Dermis blood vessel endothelial cell (primary cell): ENCODE measurements at places on chromosomes 6 and 20.

DNA sequence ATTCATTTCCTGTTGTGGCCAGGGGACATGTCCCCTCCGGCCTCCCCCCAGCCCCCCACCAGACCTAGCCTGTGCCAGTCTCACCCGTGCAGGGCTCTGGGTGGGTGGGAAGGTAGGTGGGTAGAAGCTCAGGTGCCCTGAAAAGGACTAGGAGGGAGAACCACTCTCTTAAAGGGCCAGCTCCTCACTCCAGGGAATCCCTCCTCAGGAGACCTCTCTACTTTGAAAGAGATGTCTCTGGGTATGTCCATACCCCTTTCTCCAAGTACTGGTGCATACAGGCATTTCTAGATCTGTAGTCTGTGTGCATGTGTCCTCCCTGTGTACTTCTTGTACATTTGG is 60.8 kb upstream of the EPB41L1 start:
- DNase-seq = peak; percentile 25

DNA sequence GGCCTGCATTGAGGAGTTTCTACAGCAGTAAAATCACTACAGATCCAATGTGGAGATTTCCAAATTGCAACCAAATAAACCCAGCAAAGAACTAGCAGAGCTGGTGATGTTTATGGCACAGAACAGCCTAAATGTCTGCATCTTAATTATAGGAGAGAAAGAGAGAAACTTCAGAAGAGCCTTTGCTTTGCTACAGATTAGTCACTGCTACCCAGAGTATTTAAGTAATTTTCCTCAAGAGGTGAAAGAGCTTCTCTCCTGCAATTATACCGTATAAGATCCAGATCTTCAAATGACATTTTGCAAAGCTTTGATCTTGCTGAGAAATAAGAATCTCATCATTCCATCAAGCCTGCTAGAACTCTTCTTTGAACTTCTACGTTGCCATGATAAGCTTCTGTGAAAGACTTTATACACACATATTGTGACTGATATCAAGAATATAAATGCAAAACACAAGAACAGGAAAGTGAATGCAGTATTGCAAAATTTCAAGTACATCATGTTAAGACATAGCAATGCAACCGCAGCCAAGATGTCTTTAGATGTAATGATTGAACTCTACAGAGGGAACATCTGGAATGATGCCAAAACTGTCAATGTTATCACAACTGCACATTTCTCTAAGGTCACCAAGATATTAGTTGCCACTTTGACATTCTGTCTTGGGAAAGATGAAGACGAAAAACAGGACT is 48.0 kb downstream of the MKKS start:
- no peak for DNase-seq

- peak; percentile 88 for DNase-seq
These were observed 108.2 kb upstream of the GMDS start for GRCh38 chr6:2353412-2354137.

DNA sequence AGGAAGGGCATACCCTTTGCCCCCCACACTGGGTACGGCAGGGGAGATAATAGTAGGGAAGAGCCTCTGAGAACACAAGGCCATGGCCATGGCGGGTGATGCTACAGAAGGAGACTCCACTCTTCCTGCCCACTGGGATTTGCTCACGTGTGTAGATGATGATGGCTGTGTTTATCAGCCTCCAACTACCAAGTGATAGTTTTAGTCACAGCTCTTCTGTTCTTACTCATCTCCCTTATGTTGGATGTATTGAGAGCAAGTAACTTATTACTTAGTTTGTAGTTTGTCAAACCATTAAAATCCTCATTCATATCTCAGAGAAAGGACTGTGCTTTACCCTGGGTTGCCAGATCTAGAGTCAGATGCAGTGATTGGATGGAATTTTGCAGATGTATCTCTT is 66.0 kb downstream of the CDH26 start:
- no peak for DNase-seq

GRCh38 chr6:22637782-22638181 is 68.4 kb downstream of the HDGFL1 start:
- DNase-seq = no peak

DNA sequence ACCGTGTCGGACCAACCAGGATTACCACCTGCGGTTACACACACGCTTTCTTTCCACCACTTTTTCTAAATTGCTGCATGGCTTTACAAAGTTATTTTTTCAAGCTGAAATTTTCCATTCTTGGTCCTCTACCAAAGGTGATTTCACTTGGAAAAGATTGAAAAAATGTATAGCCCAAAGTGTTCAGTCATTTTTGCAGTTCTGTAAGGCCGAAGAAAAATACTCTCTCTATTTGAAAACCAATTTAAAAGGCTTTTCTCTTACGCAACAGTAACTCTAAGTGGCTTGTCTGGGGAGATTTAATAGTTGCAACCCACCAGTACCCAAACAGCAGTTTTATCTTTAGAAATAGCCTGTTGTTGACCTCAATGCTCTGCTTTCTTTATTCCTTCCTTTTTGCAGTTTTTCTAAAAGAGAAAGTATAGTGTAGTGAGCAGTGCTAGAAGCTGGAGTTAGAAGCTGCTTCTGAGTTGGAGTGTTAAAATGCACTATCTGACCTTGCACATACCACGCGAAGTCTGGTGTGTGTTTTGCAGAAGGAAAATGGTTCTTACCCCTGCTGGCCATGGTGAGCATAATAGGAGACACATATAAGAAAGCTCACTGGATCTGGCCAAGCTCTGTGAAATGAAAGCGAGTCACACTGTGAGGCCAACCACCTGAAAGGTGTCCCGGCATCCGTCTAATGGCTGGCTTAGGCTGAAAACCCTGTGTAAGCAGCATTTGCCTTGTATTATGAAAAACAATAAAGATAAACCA is 271.6 kb upstream of the PRND start:
- DNase-seq = peak; percentile 6

DNA sequence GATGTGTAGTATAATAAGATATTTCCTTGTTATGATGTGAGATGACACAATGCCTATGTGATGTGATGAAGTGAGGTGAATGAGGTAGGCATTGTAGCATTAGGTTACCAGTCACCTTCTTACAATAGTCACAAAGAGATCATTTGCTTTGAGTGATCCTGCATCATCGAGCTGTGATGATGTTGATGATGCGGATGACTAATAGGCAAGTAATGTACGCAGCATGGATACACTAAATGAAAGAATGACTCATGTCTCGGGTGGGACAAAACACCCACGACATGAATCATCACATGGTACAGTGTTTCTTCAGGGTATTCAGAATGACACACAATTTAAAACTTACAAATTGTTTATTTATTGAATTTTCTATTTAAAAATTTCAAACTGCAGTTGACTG is 806.3 kb upstream of the GJE1 start:
- peak; percentile 96 for DNase-seq

DNA sequence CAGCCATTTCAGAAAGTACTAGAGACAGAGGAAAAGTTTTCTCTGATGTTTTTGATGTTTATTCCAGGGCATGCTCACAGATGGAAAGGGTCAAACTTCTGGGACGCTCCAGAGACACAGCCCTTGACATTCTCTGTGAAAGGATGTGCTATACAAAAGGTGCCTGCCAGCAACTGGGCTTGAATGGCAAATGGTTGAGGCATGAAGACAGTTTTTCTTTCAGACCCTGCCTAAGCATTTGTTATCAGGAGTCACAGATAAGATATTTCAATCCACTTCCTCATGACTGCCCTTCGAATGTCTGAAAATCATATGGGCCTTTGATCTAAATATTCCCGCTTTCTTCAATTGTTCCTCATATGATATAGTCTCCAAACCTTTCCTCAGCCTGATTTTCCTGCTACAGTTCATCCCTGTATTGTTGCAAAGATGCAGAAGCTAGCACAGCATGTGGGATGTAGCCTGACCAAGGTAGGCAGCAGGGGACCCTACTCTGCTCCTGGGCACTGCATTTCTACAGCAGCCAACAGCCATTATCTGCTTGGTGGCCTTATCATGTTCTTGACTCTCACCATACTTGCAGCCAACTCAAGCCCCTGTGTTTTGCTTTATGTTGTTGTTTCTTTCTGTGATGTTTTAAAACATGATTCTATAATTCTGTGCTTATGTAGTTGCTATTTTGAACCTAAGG is 14.6 kb upstream of the TXLNB start:
- no peak for DNase-seq

GRCh38 chr6:130675072-130675471 is 152.1 kb upstream of the SMLR1 start:
- peak; percentile 19 for DNase-seq

- no peak for DNase-seq
These were observed 35.7 kb downstream of the KCNB1 start for GRCh38 chr20:49446808-49447207.

GRCh38 chr20:49029203-49029602 is 16.9 kb upstream of the CSE1L start:
- no peak for DNase-seq

GRCh38 chr20:50273601-50274491 is 83.2 kb downstream of the CEBPB start:
- no peak for DNase-seq

DNA sequence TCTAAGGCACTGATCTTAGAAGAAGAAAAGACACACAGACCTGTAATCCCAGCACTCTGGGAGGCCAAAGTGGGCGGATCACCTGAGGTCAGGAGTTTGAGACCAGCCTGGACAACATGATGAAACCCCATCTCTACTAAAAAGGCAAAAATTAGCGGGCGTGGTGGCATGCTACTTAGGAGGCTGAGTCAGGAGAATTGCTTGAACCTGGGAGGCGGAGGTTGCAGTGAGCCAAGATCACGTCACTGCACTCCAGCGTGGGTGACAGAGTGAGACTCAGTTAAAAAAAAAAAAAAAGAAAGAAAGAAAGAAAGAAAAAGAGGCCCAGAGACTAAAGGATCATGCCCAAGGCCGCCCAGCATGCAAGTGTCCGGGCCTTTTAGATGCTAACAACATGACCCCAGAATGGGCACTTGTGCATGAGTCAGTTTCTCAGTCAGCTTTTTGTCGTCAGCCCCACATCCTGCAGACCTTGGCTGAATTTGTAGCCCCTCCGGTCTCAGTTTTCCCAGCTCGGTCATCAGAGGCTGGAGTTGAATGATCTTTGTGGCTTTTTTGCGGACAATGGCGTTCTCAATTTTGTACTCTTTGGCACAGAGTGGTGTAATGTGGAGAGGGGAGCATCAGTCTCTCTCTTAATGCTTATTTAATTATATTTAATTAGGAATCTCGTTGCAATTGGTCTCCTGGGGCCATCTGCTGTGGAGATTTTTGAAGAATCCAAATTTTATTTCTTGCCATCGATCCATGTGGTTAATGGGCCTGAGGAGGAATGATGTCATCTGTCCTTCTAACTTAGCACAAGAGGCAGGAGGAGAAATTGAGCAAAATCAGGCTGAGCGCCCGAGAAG is 30.6 kb upstream of the APCDD1L start:
- DNase-seq = no peak

DNA sequence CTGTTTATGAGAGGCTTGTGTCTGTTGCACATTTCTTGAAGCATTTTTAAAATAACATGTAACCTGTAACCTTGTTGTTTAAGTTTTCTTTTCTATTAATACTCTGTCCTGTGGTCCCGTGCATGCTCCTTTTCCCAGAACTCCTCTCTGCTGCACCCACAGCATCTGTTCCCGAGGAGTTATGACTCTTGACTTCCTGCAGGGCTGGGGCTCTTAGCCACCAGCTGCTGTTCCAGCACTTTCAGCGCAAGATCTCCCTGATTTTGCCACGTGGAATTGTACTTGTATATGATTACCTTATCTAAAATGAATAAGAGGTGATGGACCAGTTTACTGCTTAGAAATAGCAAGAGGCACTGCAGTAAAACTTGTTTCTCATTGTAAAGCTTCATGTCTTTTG is 150.6 kb downstream of the QKI start:
- DNase-seq = no peak

DNA sequence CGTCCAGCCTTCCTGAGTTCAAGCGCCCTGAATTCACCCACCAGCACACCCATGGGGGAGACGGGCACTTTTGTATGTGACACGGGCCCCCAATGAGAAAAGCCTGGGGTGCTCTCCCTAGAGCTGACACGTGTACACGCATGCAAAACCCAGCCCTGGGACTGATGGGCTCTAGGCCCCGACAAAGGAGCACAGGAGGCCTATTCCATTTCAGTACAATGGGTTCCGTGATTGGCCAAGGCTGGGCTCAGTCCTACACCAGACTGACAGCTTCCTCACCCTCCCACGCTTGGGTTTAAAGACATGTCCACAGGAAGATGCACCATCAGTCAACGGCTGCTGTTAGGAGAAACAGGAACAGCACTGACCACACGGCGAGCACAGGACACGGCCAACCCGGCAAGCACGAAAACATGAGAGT is 8.8 kb downstream of the ZBTB46 start:
- DNase-seq = no peak

DNA sequence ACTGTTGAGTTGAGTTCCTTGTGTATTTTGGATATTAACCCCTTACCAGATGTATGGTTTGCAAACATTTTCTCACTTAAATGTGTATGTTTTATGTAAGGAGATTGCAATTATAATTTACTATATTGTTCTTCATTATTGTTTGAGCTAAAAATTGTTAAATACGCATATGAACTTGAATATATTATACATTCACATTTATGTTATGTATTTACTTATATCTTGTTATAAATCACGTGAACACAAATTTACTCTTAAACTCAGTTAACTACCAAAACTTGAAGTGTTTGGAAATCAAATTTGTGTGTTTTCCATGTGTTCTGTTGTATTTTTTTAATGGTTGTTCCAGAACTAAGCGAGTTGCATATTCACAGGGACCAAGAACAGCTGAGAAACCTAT is 18.3 kb downstream of the CDC40 start:
- DNase-seq = no peak

GRCh38 chr6:155325700-155326516 is 11.6 kb upstream of the TFB1M start:
- no peak for DNase-seq

DNA sequence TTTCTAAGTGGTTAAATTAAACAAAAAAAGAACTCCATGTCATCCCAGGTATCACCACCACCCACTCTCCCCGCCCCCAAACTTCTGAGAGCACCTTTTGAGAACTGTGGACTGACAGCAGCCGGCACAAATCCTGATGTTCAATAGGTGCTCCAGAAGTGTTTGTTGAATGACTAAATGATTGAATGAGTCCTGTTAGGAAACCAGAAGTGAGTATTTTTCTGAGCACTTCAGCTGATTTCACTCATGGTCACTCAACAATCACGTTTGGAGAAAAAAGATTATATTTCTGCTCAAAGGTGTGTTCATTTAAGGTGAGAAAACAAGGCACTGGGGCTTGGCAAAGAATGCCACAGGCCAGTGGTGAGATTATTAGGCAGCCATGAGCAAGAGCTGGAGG is 6.2 kb upstream of the HNF4A start:
- no peak for DNase-seq

DNA sequence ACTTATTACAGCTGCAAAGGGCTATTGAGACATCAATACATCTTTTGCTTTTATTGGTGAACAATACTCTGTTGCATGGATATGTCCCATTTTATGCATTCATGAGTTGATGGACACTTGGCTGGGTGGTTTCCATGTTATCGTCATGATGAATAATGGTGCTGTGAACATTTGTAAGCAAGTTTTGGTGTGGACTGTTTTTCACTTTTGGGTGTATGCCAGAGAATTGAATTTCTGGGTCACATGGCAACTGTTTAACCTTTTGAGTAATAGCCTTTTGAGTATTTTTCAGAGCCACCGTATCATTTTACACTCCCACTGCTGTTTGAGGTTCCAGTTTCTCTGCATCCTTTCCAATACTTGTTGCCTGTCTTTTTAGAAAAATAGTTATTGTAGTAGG is 107.0 kb downstream of the JARID2 start:
- DNase-seq = peak; percentile 30

GRCh38 chr6:140809694-140810101 is 1323.0 kb upstream of the GJE1 start:
- DNase-seq = no peak

GRCh38 chr6:109311471-109311870 is 70.8 kb downstream of the CD164 start:
- no peak for DNase-seq

GRCh38 chr20:60001108-60001507 is 42.9 kb downstream of the CDH26 start:
- no peak for DNase-seq
